Activated CD8-positive, alpha-beta memory T cell treated with anti-CD3 and anti-CD28 coated beads, Interleukin-2, amount 50 U/mL, for 48 hours (primary cell): ENCODE measurements at places on chromosomes 2 and 18.

GRCh38 chr2:152609699-152610098 lies 107.6 kb downstream of the PRPF40A start:
- DNase-seq, result no peak

DNA sequence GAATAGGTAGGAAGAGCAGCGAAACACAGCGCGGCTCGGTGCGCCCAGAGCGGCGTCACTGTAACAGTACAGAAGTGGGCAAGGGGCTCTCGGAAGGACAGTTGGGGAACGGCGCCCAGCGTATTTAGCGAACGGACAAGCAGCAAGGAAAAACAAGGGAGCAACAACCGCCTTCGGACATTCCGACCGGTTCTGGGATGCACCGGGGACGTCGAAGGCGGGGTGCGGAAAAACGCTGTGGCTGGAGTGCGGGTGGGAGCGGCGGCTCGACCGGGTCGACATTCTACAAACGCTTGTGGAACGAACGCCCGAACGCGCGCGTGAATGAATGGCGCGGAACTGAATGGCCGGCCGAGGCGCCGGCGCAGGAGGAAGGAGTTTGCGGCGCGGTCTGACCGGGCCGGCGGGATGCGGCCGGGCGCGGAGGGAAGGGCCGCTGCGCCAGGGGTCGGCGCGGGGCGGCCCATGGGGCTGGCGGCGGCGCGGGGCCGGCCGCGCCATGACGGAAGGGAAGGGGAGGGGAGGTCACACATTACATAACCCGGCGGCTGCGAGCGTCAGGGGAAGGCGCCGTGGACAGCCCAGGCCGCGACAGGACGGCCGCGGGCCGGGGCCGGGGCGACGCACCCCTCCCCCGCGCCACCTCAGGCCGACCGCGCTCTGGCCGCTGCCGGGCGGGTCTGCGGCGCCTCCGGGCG lies 605 bp downstream of the REV1 start:
- peak; percentile 73 for DNase-seq

DNA sequence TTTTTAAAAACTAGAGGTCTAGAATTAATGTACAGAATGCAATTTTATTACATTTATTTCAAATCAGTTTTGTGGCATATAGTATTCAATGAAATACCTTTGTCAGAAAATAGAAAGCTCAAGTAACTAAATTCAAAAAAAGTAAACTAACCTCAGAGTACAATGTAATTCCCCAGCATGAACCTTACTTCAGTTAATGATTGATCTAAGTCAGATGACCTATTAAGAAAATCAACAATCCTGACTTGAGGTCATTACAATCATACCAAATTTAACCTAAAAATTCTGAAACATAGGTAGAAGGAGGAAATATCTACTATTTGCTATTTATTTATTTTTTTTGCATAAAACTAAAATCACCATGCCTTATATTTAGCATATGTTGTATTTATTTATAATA lies 142.9 kb downstream of the CCDC102B start:
- no peak for DNase-seq

DNA sequence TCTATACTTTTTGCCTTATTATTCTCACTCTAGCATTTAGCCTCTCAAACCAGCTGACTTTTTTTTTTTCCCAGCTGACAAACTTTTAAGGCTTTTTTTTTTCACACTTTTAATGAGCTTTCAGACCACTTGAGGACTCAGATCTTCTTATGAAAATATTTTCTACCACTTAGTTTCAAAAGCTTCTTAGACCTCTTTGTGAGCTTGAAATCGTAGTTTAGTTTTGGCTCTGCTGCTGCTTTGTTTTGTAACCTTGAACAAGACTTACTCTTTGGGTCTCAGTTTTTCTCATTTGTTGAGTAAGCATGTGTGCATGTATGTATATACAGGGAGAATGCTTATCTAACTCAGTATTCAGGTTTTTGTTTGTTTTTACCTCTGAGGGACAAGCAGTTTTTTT lies 3.5 kb downstream of the NBEAL1 start:
- DNase-seq, result no peak

DNA sequence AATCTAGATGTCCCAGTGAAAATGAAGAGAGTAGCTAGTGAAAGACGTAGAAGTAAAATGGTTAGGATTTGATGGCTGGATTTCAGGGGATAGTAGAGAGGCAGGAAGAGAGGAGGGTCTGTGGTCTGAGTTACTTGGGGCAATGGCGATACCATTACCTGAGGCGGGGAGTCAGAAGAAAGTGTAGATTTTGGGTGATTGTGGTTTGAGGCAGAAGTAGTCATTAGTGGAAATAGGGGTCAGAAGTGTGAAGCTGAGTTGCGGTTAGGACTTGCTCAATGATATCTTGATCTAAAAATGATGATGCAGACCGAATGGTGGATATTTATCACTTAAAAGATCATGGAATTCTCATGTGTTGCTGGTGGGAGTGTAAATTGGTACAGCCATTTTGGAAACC lies 41.0 kb downstream of the CEP192 start:
- no peak for DNase-seq

GRCh38 chr2:133605011-133605765 lies 36.9 kb upstream of the NCKAP5 start:
- no peak for DNase-seq

GRCh38 chr2:38474715-38475566 lies 97.9 kb upstream of the ATL2 start:
- DNase-seq, result no peak

DNA sequence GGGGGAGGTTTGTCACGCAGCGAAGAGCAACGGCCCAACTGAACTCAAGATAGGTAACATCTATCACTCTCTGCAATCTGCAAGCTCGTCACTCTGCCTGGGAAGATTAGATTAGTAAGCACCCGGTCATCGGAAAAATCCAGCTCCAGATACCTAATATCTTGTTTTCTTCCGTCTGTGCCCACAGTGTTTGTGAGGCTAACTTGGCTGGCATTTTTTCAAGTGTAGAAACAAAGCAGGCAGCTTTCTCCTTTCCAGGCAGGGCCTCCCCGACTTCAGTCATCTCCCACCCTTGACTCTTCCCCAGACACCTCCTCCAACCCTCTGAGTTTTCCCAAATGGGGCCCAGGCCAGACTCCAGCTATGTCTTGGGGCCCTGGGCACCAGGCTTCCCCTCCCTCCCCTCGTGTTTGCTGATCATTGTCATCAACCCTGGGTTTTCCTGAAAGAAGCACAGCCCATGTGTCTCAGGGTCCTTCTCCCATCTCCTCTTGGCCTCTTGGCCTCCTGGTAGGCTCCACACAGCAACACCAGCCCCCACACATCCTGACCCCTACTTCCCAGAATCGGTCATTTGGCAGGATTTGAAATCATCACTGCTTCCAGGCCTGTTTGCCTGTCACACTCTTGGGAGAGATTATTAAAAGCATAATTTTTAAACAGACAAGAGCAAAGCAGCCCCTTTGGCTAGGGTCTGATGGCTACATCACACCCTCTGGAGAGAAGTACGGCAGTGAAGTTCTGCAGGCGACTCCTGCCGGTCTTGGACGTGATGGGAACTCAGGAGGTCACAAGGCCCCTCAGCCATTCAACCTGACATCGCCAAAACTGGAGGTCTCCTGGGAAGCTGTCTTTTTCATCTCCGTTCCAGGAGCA lies 144.9 kb upstream of the ID2 start:
- peak; percentile 47 for DNase-seq

GRCh38 chr2:130391872-130392670 lies 36.2 kb downstream of the PTPN18 start:
- no peak for DNase-seq

- DNase-seq, result no peak
Observed at GRCh38 chr2:122266636-122267035, 511.2 kb downstream of the TSN start.

- no peak for DNase-seq
Observed at GRCh38 chr2:26691881-26692278, 642 bp upstream of the KCNK3 start.

DNA sequence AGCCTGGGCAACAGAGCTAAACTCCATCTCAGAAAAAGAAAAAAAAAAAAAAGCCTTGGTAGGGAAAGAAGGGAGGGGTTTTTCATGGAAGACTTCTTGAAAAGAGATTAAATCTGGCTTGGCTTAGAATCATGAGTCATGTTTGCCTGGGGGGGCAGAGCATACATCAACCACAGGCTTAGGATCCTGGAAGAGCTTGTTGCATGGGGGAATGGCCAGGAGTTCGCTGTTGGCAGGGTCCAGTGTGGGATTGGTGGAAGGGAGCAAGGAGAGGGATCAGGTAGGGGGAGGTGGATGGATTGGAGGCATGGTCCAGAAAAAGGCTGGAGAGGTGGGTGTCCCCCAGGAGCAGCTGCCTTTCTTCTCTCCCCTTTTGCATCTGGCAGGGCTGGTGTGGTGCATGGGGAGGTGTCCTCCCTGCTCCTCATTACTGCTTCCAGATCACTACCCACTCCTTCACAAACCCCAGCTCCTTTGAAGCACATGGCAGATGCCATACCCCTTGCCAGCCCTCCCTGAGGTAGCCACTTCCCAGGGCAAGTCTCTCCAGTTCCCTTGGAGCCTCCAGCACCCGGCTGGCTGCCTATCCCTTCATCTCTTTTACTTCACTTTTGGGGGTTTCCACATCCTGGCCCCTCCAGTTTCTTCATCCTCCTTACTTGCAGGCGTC lies 2.5 kb downstream of the ARMC9 start:
- DNase-seq, result no peak

- peak; percentile 59 for DNase-seq
Observed at GRCh38 chr18:76450452-76451395, 44.3 kb downstream of the ZNF516 start.

DNA sequence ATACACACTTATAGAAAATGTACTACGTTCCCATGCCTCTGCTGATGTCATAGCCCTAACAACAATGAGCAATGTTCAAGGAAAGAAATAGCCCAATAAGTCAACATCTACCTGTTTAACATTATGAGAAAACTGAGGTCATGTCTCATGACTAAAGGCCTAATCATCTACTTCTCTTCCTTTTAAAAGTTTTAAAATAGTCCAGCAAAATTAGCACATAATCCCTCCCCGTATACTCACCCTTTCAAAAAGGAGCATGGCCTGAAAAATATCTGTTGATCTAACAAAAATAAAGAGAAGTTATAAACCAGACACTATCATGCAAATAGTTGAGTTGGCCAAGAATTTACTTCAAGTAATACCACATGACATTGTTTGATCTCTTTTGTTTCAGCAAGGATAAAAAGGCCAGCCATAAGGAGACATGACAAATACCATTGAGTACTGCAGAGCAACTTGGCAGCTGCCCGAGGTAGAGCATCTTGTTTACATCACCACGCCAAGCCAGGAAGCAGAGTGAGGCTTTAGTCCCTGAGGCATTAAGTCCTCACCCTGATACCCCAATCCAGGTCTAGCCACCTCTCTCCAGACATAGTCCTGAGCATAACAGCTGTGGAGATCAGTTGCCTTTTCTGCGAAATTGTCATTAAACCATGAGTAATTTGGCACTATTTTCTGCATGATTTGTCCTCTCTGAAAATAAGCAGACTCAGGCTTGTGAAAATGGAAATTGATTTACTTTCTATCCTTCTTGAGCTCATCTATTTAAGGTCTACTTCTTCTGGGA lies 137.4 kb upstream of the ETAA1 start:
- DNase-seq, result no peak

DNA sequence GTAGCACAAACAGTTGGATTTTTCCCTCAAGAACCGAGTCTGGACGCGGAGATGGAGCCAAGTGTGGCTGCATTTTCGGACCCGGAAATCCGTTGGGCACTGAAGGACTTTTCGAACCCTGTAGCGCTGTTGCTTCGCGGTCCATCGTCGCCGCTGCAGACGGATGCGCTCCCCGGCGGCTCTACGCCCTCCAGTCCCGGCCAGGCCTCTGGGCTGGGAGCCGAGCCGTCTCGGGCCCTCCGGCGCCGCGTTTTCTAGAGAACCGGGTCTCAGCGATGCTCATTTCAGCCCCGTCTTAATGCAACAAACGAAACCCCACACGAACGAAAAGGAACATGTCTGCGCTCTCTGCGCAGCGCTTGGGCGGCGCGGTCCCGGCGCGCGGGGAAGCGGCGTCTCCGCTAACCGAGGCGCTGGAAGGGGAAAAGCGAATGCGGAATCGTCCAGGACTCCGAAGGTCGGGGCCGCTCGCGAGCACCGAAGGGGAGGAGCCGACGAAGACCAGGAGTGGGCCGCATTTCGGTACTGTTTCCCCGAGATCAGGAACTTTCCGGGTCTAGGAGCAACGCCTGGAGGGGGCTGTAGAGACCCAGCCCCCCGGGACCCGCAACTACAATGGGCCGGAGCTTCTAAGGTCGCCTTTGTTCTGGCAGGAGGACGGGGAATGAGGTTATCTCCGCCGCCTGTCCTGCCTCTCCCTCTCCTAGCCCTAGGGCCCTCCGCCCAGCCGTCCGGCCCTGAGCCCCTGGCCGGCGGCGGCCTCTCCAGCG lies 3.2 kb downstream of the EMX1 start:
- peak; percentile 67 for DNase-seq

DNA sequence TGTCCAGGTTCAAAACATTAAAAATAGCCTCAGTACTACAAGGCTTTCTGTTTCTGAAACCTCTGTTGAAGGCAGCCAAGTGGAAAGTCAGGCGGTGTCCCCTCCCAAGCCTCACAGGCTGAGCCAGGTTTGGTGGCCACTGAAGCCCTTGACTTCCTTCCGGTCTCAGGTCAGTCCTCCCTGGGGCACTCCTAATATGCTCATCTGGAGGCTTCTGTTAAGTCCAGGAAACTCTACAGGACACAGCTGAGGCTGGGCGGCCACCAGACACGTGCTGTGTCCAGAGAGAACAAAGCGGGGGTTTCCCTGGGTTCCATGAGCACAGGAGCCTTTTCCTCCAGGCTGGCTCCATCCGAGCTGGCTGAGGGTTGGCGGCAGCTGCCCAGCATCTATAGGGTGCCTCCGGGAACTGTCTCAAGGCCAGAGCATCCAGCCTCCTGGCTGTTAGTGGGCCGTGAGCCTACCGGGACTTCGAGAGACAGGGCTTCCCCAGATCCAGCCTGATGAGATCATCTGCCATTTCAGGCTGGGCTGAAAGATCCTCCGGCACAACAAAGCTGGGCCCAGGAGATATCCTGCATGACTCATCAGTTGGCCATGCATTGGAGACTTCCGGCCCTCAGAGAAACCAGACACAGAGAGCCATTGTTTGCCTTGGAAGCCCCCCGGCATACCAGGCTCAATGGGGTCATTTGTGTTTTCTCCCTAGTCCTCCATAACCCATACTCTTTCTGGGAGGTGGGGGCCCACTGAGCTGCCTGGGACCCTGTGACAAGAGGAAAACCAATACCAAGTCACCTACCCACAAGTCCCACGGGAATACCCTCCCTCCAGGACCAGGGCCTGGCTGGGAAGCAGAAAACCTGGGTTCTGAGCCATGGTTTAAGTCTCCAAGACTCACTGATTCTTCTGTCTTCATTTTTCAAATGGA lies 71.7 kb downstream of the HS1BP3 start:
- DNase-seq, result no peak

DNA sequence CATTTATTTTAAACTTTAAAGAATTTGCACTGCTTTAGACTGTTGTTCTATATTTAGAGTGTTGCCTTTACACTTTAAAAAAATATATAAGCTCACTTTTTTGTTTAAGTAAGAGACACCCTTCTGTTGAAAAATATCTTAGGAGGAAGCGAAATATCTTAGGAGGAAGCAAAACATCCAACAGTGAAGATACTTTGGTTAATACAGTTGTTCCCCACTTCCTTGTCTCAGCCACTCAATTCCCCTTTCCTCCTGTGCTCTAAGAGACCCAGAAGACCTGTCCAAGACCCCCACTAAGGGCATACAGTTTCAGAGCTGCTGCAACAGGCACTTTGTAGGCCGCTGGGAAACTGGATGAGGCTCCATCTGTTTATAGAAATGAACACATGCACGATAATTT lies 5.7 kb downstream of the SERPINB8 start:
- DNase-seq, result no peak

GRCh38 chr2:100233061-100233460 lies 89.2 kb downstream of the LONRF2 start:
- DNase-seq, result no peak
